Stimulated activated CD4-positive, alpha-beta T cell treated with anti-CD3 and anti-CD28 coated beads, Interleukin-15, amount 100 ng/mL, for 48 hours (primary cell): ENCODE measurements at places on chromosomes 1 and 21.
A peak's percentile ranks its signal among the peaks of the same experiment; 100 is the strongest.

- no peak for DNase-seq
Observed at GRCh38 chr1:51575406-51576084, 41.3 kb upstream of the OSBPL9 start.

DNA sequence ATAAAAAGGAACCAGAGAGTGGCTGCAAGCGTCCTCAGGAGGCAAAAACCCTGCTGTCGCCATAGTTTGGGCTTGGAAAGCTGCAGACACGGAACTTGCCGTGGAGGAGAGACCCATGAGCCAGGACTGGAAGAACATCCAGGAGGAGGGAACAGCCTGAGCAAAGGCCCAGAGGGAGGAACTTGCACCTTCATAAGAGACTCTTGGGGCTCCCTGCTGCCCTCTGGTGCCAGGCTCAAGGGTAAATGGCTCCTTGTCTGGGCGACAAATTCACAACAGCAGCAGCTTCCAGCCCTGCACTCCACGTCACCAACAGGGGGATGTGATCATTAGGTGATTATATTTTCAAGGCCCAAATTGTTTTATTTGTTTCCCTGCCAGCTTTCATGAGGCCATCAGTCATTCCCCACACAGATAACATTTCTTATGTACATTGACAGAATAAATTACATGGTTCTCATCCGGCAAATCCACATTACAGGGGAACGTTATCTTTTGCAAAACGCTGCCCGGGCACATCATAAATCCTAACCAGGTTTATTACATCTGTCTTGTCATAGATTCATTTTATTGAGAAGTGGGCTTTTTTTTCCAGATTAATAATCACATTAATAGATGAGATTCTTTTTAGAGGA, 143.0 kb upstream of the GRIK3 start:
- no peak for DNase-seq

DNA sequence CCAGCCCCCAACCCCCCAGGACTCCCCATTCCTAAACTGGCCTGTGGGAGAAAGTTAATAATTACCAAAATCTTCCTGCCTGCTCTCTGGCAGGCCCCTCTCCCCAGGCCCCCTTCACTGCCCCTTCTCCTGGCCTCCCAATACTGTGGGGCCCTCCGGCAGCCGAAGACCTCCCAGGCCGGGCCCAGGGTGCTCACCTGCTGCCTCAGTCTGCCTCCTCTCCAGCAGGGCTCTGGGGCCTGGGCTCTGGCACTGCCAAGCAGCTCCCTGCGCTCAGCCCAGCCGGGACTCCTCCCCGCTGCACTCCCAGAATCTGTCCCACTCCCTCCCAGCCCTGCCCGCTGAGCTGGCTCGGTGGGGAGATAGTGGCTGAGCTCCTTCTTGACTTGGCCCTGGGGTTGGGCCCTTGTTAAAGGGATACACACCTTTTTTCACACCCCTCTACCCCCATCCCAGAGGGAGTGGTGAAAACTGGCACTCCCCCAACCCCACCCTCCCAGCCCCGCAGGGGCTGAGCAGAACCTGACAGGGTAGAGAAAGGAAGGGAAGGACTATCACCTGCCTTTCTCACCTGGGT, at the start of gene S100A16:
Gene S100A16, minus strand, starts transcription at position 383 of the 577 bp plus-strand sequence. CDS start 4,986 bp downstream, outside the sequence.
- no peak for DNase-seq

DNA sequence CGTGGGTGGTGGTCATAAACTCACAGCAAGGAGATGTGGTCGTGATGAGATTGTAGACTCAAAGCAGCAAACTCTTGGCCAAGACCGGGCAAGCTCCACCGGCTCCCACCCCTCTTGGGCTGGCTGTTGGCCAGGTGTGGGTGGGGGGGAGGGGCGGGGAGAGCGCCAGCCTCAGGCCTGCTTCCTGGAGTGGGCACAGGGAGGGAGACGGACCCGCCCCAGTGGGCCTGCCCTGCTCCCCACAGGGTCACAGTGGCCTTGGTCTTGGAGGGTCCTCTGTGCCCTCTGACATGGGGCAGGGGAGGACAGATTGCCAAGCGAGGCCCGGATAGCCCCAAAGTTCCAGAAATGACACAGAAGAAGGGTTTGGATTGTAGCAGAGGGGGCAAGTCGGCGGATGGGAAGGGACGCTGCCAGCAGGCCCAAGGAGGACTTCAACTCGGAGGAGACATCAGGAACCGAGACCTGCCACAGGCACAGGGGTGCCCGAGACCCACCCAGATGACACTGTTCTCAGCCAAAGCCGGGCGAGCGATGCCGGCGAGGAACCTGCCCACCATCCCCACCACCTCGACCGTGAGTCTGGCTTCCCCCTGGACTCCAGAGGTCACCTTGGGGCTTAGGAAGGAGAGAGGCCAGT, 85.4 kb upstream of the ACTRT2 start:
- DNase-seq, result no peak

DNA sequence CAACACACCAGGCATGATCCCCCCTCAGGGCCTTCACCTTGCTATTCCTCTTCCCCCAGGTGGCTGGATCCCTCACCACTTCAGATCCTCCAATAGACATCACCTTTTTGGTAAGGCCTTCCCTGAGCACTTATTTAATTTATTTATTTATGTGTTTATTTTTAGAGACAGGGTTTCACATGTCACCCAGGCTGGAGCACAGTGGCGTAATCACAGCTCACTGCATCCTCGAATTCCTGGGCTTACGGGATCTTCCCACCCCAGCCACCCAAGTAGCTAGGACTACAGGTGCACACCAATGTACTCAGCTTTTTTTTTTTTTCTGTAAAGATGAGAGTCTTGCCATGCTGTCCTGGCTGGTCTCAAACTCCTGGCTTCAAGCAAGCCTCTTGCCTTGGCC, 17.2 kb downstream of the KCNN3 start:
- no peak for DNase-seq

- DNase-seq, result no peak
Observed at GRCh38 chr1:232426801-232427200, 203.1 kb downstream of the SIPA1L2 start.

- DNase-seq, result no peak
Observed at GRCh38 chr1:85629532-85629920, 49.0 kb downstream of the CCN1 start.

- DNase-seq, result no peak
Observed at GRCh38 chr1:236494586-236495466, 29.0 kb upstream of the LGALS8 start.

- no peak for DNase-seq
Observed at GRCh38 chr1:188228623-188229022, 1399.9 kb downstream of the PLA2G4A start.

- no peak for DNase-seq
Observed at GRCh38 chr1:39269791-39270342, 65.4 kb downstream of the MACF1 start.

DNA sequence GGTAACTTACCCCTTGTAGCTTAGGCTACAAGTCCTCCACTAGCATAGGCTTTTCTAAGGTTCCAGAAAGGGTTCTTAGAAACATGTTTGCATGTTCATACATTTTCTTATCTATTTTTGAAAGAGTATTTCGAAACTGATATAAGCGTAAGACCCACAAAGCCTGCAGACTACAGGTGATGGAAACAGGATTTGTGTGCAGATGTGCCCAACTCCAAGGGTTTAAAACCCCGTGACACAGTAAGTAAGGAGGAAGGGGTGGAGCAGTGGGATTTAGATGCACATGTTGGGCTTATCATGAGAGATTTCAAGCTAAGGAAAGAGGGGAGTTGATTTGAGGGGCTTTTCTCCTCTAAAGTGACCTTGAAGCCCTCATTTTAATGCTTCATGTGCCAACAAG, 164.7 kb downstream of the LTN1 start:
- DNase-seq, result no peak

- no peak for DNase-seq
Observed at GRCh38 chr1:205091043-205091740, 6.9 kb upstream of the TMEM81 start.

DNA sequence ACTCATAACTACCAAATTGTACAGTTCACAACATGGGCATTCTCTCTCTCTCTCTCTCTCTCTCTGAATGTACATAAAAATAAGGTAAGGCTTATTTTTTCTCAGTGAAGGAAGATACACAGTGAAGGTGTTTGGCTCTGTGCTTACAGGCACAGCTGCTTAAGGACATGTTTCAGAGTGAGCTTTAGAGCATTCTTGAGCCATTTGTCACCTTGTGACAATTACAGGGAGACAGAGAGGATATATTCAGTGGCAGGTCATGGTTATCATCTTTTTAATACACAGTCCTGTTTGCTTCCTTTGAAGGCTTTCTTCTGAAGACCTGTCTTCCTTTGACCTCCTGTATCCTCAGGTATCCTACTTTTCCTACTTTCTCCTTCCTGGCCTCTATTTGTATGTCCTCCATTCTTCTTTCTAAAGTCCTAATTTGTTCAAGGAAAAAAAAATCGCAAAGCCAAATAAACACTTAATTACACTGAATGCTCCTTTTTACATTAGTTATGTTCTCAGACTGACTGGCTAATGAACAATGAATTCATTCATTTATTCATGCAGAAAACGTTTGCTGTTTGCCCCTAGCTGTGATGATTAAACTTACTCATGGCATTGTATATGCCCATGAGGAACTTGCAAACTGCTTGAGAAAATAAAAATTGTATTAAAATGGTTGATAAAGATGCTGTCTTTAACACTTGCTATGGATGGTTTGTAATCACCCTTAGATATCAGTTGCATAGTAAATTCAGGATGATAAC, 33.4 kb downstream of the HSD17B7 start:
- no peak for DNase-seq

- no peak for DNase-seq
Observed at GRCh38 chr1:117630423-117630998, 24.7 kb downstream of the TENT5C start.

- peak; percentile 14 for DNase-seq
Observed at GRCh38 chr1:118151312-118151937, 33.6 kb downstream of the SPAG17 start.

- DNase-seq, result no peak
Observed at GRCh38 chr1:241323514-241324195, 33.4 kb downstream of the RGS7 start.

GRCh38 chr1:62998845-62999649, 215.1 kb downstream of the ATG4C start:
- no peak for DNase-seq

DNA sequence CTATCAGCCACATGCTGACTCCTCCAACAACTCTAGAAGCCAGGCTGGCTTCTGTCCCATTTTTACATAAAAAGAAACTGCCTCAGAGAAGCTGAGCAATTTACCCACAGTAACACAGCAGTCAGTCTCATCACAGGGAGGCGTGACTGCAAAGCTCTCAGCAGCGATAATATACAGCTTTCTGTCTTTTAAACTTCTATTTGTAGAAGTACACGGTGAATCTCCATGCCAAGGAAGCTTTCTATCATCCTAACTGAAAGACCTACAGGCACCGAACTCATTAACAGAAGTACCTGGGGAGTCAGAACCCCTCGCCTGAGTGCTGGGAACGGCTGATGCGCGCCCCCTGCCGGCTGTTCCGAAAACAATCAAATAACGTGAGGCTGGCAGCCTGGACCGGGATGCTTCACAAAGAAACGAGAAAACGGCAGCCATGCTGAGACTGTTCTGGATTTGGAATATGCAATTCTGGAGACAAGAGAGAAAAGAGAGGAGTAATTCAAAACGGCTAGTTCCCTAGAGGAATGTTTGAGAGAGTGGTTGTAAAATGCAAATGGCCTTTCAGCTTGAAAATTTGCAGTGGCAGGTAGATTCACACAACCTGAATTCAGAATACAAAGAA, 43.5 kb upstream of the RAB4A start:
- peak; percentile 53 for DNase-seq

DNA sequence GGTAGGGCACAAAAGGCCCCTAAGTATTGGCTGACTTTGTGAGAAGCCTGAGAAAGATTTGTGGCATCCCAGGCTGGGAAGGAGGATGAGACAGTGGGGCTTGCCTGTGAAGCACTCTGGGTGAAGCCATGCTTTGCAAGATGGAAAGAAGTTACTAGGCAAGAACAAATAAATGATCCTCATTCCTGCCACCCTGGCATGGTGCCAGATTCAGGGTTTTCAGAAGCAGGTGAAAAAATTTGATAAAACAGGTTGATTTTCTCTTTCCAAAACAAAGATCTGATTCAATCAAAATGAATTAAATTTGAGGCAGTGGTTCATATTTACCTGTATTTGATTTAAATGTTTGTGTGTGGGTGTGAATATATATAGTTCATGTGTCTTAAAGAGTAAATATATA, 386.9 kb upstream of the PROX1 start:
- no peak for DNase-seq

DNA sequence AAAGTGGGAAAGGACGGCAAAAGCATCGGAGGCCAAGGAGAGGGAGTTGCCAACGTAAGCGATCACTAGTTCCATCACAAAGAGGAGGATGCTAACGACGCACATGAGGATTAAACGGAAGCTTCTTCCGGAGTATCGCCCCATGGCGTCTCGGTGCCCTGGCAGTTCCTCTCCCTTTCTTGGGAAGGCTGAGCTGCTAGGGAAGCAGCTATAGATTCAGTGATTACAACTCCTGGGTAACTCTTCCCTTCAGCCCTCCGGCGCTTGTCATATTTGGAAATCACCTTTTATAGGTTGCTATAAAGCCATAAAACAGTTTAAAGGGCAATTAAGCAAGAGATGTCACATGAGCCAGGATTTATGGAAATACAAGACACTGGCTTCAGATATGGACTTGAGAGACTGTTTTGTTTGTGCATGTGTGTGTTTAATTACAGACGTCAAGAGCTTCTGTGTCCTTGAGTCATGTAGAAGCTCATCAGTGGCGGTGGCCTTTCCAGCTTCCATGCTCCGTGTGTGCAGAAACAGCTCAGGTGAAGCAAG, 30.6 kb upstream of the SLC30A10 start:
- DNase-seq, result no peak

DNA sequence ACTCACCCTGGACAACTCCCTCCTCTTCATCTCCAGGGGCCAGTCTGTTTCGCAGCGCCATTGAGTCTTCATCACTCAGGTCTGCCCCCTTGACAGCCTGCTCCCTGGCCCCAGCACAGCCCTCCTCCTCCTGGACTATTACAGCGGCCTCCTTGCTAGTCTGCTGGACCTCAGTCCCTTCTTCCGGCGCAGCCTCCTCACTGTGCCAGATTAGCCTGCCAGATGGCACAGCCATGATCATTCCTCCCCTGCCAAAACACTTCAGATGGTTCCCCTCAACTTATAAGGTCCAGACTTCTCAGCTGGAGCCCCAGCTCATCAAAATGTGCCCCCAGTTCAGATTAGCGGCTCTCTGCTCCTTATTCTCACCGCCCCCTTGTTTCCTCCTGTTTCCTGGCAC, 7.0 kb upstream of the CELSR2 start:
- DNase-seq, result no peak

DNA sequence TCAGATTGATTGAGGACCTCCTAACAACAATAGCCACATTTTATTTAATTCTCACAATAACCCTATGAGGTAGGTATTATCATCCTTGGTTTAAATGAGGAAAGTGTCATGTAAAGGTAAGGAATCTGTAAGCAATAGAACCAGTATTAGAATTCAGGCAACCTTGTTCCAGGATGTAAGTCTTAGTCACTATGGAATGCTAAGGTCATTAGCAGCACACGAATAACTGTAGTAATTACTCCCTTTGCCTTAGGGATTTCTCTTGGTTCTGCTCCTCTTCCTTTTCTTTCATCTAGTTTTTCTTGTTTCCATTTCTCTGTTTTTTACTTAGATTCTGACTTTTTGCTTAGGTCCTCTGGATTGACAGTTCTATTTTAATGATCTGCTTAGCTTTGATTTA, 23.1 kb upstream of the ATP6V1G3 start:
- DNase-seq, result no peak
